ENCODE measurements at places on chromosomes 7 and 10.

DNA sequence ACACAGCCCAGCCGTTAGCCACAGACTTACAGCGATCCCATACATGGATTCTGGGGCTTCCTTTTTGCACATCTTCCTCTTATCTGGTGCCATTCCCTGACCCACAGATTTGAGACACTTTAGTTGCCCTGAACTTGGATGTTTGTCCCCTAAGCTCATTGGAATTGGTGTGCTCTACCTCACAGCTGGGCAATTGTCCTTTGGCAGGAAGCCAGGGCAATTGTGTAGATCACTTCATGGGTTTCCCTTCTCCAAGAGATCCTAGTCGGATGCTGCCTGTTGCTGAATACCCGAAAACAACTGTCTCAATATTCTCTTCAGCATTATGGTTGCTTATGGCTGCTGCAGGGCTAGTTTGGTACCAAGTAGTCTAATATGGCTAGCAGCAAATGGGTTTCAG lies 470.7 kb upstream of the MKI67 start:
- no peak for DNase-seq

DNA sequence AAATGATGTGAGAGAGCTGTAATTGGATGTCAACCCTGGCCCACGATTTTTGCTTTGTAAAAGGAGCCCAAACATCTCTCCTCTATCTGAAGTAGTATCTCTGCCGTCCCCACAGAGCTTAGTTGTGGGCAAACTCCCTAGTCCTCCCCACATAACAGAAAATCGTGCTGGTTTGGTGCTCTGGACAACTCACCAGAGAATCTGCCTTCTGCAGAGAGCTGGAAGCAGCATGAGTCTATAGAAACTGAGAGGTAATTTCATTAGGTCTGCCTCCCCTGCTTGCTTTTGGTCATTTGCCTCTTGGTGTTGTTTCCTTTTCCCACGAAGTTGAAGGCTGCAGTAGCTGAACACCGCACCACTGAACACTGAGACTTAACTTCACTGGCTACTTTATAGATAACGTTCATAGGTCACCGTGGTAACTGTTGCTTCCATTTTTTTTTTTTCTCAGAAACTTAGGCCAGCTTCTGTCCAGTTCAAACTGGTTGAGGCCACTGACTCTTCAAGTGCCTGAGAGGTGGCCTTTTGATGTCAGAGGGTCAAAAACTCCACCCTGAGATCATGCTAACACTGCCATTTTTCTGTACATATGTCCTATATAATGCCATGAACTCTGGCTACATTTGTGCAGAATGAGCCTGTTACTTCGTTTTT lies 3.3 kb upstream of the CDCA7L start:
- no peak for DNase-seq

GRCh38 chr7:133572843-133573242 lies 320.0 kb downstream of the EXOC4 start:
- DNase-seq: no peak

GRCh38 chr7:128361411-128362379 lies at the start of gene PRRT4:
PRRT4 (minus strand) TSS chr7:128361690.
- DNase-seq: no peak

GRCh38 chr7:141201145-141201885 lies 127.5 kb downstream of the TMEM178B start:
- DNase-seq: no peak

DNA sequence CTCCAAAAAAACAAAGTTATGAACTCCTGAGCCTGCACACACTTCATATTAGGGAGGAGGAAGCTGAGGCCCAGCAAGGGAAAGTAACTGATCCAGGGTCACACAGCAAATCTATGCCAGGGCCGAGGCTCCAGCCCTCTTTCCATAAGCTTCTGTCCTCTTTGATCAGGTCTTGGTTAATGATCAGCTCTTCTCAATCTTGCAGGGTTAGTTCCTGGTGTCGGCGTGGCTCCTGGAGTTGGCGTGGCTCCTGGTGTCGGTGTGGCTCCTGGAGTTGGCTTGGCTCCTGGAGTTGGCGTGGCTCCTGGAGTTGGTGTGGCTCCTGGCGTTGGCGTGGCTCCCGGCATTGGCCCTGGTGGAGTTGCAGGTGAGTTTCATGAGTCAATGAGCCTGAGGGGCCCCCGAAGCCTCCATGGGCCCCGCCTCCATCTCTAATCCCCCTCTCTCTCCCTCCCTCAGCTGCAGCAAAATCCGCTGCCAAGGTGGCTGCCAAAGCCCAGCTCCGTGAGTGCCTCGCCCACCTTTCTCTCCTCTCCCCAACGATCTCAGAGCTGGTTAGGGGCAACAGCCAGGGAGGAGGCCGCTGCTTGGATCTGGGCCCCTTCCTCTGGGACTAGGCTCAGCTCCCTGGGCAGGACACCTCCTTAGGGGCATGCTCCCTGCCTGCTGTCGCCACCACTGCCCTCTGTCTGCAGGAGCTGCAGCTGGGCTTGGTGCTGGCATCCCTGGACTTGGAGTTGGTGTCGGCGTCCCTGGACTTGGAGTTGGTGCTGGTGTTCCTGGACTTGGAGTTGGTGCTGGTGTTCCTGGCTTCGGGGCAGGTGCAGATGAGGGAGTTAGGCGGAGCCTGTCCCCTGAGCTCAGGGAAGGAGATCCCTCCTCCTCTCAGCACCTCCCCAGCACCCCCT lies 23.7 kb upstream of the LIMK1 start:
- no peak for DNase-seq

- DNase-seq: no peak
Measured at GRCh38 chr7:95927756-95928155, 155.4 kb downstream of the DYNC1I1 start.

GRCh38 chr10:127398971-127399365 lies 150.1 kb upstream of the NPS start:
- no peak for DNase-seq

DNA sequence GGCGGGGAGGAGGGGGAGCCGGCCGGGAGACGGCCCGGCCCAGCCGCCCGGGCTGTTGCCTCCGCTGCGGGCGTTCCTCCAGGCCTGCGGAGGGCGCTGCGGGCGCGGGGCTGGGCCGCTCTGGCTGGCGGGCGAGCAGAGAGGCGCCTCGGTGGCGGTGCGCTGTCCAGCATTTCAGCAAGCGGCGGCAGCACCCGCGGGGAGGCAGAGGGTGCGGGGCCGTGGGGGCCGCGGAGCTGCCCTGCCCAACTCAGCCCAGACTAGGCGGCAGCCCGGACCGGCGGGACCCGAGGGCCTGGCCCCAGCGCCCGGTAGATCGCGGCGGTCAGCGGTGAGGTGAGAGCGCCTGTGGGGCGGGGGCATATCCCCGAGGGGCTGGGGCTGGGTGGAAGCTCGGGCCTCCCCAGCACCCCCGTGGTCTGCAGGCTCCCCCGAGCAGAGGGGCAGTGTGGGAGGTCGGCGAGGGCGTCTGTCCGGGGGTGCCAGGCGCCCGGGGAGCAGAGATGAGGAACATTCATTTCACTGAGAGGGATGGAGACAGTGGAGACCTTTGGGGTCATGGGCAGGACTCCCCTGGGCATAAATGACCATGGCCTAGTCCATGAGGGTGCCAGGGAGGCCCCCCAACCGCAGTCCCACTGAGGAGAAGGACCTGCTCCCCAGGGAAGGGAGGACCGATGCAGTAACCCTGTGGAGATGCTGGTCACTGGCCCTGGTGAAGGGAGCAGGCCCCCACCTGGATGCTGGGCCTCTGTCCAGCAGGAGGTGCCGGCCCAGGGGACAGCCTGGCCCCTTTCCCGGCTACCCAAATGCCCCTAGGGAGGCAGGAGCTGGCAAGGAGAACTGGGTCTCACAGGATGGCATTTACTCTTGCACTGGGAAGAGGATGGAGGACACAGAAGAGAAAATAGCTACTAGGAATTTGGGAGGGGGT lies at the start of gene SRRM3:
TSS of gene SRRM3 (plus strand) at position 165 of the 934 bp plus-strand sequence. CDS start 33,171 bp downstream, outside the sequence.
- DNase-seq: peak; percentile 61

GRCh38 chr7:22675421-22675820 lies 51.6 kb upstream of the IL6 start:
- DNase-seq: no peak

GRCh38 chr10:50551894-50552293 lies 71.9 kb downstream of the SGMS1 start:
- no peak for DNase-seq

GRCh38 chr10:84563868-84564267 lies 235.5 kb downstream of the CCSER2 start:
- no peak for DNase-seq

DNA sequence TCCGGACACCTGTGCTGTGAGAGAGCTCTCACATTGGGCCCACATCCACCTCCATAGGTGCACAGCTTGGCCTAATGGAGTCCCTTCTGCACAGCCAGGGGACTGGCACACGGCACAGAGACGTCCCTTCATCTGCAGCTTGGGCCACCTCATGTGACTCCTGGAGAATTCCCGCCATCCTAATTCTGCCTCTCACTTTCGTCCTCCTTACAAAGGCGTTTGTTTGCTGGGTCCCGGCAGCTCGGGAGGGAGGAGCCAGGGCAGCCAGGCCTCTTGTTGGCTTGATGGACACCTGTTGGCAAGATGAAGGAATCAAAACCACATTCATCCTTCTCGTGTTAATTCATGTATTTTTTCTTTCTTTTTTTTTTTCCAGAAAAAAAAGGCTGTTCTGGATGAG lies 30.7 kb upstream of the TTYH3 start:
- DNase-seq: no peak

DNA sequence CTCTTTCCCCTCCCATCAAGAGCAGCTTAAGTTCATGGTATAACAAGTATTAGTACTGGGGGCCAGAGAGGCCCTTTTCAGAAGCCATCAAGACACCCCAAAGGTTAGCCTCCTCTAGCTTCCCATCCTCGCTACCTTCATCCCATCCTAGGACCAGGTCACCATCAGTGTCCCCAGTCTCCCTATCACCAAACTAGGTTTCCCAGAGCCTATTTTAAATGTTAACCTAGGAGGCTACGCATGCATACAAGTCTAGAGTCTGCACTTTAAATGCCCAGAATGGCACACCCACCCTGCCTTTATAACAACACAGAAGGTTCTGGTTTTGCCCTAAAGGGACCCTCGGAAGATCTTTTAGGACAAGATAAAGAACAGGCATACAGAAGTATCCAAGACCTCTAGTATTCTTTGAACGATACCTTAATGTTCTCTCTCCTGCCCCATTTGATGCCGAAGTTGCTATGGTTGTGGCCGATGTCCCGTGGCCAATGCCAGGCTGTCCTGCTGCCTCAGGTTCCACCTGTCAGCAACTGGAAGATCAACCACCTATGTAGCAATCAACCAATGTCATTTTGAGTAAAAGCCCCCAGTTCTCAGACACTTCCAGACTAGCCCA lies 2.2 kb downstream of the GPRIN2 start:
- no peak for DNase-seq

DNA sequence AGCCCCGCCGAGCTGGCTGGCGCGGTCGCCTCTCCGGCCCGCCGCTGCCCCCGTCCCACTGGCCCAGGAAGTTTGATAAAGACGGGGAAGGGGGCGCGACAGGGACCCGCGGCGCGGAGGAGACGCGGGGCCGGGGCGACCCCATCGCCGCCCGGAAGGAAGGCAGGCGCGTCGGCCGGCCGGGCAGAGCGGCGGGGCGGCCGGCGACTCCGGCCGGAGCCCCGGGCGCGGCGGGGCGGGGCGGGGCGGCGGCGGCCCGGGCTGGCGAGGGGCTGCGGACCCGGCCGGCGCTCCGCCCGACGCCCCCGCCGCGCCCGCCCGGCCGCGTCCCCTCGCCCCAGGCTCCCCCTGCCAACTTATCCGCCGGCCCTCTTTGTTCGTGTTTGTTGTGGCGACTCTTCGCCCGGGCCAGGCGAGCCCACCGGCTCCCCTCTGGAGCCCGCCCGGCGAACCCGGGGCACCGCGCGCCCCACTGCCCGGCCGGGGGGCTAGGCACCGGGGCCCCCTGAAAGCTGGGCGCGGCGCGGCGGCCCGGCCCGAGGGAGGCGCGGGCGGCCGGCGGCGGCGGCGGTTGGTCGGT lies 571 bp downstream of the KDM7A start:
- DNase-seq: peak; percentile 3

GRCh38 chr7:20595971-20596370 lies 19.5 kb upstream of the ABCB5 start:
- no peak for DNase-seq

- DNase-seq: no peak
Measured at GRCh38 chr7:111392294-111392693, 170.0 kb downstream of the IMMP2L start.

GRCh38 chr7:95330204-95330960 lies 6.0 kb upstream of the PON1 start:
- no peak for DNase-seq

DNA sequence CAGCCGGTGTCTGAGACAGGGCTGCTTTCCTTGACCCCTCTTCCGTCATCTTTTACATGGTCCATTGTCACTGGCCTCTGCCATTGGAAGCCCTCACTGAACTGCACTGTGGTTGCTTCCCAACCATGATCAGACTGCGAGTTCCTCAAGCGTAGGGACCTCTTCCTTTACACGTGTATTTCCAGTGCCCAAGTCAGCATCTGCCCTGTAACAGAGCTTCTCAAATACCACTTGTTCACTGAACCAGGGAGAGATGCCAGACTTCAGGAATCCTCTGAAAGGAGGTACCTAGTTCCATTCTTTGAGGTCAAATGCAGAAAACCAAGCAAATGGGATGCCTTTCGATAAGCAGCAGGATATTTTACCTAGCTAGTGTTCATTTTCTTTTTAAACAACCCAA lies 145.1 kb downstream of the NRP1 start:
- no peak for DNase-seq

DNA sequence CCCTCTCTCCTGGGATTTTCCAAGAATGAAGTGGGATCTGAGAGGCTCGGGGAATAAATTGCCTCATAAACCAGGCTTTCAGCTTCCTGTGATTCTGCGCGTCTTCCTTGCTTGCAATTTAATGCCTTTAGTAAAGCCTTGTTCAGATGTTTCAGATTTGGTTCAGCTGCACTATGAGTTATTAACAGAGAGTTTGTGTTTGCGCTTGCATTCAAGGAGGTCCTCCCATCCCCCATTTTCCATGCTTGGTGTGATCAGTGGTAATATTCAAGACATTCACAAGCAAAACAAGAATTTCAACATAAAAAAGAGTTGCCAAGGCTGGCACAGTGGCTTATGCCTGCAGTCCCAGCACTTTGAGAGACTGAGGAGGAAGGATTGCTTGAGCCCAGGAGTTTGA lies 1068.9 kb downstream of the TYW1 start:
- DNase-seq: no peak

GRCh38 chr10:124271676-124272075 lies 147.0 kb downstream of the OAT start:
- no peak for DNase-seq

DNA sequence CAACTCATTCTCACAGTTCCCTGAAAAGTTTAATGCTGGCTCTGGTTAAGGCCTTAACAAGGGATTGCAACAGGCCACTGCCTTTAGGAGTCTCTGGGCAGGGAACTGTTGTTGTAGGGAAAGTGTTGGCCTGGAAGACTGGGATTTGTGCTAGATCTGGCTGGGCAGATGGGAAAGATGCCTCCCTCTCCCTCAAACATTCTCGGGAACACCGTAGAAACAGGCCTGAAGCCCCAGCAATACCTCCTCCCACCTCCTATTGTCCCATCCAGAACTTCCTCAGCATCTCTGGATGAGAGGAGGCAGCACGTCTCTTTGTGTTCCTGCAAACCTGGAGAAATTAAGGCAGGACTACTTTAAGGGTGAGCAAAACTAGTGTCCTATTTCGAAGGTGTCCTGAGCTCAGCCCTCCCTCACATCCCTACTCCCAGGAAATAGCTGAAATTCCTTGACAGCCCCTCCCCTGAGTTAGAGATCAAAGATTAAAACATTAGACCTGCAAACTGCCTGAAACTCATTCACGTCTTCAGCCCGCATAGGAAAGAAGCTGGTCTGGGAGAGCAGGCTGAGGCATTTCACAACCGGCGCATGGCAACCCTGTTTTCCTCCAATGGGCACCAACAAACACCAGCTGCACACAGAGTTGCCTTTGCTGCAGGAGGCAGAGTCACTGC lies 10.9 kb upstream of the MAP3K8 start:
- DNase-seq: no peak

- DNase-seq: no peak
Measured at GRCh38 chr10:103542764-103543616, 49.5 kb downstream of the NEURL1 start.
